ENCODE measurements at places on chromosomes 4 and X. TPM values are rescaled to one million over a fixed set of nuclear protein-coding genes. Genes with fewer than 3 reads are reported as not detected.

DNA sequence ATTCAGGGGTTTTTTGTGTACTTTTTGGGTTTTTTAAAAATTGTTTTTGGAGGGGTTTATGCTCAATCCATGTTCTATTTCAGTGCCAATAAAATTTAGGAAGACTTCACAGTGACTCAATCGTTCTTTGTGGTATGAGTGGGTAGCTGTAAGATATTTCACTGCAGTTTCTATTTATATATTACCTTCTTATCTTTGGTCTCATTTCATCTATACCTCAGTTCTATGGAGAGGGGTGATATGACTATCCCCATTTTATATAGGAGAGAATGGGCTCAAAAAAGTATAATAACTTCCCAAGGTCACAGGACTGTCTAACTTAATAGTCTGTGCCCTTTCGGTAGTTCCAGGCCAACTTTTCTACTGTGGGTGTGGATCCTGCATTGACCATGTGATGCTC, 74.4 kb downstream of the MSN start:
- no peak for DNase-seq

- DNase-seq, result no peak
These were observed 25.5 kb downstream of the ADGRL3 start for GRCh38 chr4:61225656-61226055.

GRCh38 chr4:152843481-152844090, 63.8 kb downstream of the ARFIP1 start:
- no peak for DNase-seq

- DNase-seq, result no peak
These were observed 3.7 kb downstream of the FGD1 start for GRCh38 chrX:54492340-54492739.

Gene GABRE
- total RNA-seq, result not detected

DNA sequence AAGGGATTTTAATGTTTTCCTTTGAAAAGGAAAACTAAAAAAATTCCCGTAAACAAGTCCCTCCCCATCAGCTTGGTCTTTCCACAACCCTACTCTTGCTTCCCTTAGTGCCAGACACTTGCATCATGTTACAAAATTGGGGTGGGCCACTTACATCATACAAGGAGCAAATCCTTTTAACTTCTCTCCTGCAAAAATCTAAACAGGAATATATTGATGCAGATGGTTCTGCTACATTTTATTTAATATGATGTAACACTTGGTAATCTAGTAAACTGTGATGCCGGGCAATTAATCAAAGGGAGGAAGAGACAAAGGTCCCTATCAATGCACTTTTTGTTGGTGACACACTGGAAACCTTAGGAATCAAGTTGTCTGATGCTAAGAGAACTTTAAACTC, 125.3 kb downstream of the UBE2K start:
- DNase-seq, result no peak

- no peak for DNase-seq
These were observed 871 bp upstream of the HPGD start for GRCh38 chr4:174523025-174523693.

Gene SPATA18
- total RNA-seq, result 0.35 TPM

Gene ZNF81
- total RNA-seq, result 10.0 TPM

DNA sequence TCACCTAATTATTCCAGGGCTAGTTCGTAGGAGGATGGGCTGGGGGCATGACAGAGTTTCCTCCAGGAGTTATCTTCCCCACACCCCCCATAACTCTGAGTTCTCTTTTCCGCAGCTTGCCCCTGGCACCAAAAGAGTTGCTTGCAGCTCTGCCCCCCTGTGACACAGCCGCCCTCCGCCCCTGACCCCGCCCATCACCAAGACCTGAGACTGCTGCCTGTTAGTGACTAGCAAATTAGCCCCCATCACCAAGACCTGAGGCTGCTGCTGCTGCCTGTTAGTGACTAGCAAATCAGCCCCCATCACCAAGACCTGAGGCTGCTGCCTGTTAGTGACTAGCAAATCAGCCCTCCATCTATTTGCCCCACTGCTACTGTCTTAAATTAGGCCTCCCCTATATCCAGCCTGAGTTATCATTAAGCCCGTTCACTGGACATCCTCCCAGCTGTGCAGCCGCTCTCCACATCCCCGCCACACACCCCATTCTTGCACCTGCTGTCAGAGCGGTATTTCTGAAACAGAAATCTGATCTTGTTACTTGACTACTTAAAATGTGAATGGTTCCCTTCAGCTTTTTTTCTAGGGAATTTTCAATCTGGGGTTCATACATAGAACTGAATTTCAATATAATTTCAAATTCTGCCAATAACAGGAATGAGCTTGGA, 1.5 kb upstream of the PAPSS1 start:
- peak; percentile 57 for DNase-seq

Gene UGT2A1
- not detected for total RNA-seq

DNA sequence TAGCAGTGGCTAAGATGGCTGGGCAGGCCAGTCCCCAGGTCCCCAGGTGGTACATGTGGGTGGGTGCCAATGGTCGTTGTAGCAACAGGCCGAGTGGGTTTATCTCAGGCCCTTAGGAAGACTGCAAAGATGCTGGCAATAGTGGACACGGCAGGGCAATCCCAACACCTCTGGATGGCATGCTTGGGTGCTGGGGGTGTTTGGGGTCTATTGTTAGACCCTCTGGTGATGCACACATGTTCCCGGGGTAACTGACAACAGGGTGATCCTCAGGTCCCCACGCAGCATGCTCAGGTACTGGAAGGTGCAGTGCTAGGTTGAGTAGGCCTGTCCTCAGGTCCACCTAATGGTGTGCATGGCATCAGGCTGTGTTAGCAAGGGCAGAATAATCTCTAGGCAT, 267.5 kb downstream of the ANKRD50 start:
- no peak for DNase-seq

DNA sequence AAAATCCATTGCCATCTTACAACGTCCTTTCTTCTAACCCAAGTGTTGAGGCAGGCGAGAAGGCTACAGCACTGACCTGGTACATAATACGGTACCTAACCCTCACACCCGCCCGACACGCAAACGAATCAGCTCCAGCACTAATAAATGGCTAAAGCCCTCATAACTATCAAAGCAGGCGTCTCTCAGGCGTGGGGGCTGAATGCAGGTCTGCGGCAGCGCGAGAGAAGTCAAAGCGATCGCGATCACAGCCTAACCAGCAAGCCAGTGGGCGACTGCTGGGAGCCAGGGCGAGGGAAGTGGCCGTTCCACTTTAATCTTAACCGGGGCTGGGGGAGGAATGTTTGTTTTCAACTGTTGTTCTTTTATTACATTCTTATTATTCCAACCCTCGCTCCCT, 1.5 kb downstream of the CDX4 start:
- no peak for DNase-seq

- DNase-seq, result no peak
These were observed 27.3 kb downstream of the TMEM184C start for GRCh38 chr4:147644471-147644870.

Gene RPA4
- 0.91 TPM for total RNA-seq

DNA sequence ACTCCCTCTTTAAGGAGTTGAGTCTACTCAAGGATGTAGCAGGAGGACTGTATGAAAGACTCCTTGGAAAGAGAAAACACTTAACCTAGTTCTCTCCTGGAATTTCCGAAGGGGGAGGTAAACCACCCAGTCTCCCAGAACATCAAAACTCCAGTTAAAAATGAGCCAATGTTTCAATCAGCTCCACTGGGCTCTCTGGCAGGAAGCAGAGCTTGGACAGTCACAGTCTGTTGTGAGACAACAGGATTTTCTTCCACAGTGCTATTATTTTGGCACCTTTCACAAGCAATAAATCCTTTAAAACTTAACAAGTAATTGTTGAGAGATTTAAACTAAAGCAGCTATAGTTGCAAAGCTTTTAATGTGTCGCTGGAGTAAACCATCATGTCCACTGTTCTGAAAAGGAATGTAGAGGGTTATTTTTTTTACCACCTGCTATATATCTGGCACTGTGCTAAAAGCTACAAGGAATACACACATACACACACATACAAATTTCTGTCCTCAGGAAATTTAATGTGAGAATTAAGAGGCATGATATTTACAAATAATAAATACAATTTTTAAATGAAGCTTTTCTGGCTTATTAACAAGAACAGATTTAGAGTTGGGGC, 229.2 kb upstream of the INTU start:
- no peak for DNase-seq

GRCh38 chr4:6688879-6689505, 4.7 kb upstream of the S100P start:
- DNase-seq, result peak; percentile 96

GRCh38 chrX:23840674-23841073, 57.7 kb downstream of the SAT1 start:
- DNase-seq, result no peak

- no peak for DNase-seq
These were observed 14.9 kb downstream of the ADAM29 start for GRCh38 chr4:174933083-174933482.

- peak; percentile 72 for DNase-seq
These were observed 95.8 kb downstream of the DHX15 start for GRCh38 chr4:24488399-24489164.

Measured in activated CD8-positive, alpha-beta memory T cell treated with anti-CD3 and anti-CD28 coated beads, Interleukin-2, amount 10 ng/mL, durations not matched to agents 7 days and 5 days (primary cell).